ENCODE measurements at places on chromosomes 16 and 17.
A peak's percentile ranks its signal among the peaks of the same experiment; 100 is the strongest.

DNA sequence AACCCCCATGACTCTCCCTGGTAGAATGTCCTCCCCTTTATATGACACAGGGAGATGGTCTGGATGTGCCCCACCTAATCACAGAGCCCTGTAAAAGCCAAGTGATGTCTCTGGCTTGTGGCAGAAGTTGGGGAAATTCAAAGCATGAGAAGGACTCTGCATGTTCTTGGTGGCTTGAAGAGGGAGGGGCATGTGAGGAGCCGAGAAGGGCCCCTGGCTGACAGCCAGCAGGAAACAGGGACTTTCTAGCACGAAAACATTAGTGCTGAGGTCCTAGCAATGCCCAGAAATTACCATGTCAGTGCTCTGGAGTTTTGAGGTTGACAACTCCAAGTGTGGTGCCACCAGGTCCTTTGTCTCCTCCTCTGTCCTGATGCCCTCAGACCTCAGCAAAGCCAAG lies 75.9 kb downstream of the USP22 start:
- DNase-seq, result no peak

GRCh38 chr16:28167730-28168129 lies 44.0 kb downstream of the XPO6 start:
- no peak for DNase-seq

DNA sequence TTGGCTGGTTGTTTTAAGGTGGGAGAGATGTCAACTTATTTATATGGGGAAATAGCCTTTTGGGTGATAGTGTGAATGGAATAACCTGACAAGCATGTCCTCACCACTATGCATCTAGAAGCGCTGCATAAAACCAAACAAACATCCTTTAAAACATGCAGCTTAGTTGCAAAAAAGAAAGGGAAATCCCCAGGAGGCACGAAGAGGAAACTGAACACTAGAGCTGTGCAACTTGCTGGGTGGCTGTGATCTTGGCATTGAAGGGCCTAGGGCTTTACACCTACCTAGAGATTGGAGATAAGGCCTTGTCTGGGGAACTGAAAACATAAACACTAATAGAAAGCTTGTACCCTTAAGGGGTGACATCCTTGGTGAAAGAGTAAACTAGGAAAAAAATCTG lies 7.3 kb downstream of the C16orf54 start:
- DNase-seq, result no peak

DNA sequence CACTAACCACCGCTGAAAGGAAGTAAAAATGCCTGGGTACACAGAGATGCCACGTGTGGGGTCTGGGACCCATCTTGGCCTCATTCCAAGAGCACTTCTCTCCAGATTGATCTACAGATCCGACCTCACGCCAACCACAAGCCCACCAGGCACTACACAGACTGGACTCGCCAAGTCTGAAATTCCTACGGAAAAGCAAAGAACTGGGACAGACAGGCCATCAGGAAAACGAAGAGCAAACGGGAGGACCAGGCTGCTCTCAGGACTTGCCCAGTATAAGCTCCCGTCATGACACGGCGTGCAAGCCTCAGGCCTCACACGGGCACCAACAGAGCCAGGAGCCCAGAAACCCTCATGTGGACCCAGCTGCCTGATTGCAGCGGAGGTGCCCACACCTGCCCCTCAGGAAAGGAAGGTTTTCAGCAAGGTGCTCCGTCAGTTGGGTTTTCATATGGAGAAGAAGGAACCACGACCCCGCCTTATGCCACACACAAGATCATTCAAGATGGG lies 20.1 kb upstream of the C16orf95 start:
- no peak for DNase-seq

DNA sequence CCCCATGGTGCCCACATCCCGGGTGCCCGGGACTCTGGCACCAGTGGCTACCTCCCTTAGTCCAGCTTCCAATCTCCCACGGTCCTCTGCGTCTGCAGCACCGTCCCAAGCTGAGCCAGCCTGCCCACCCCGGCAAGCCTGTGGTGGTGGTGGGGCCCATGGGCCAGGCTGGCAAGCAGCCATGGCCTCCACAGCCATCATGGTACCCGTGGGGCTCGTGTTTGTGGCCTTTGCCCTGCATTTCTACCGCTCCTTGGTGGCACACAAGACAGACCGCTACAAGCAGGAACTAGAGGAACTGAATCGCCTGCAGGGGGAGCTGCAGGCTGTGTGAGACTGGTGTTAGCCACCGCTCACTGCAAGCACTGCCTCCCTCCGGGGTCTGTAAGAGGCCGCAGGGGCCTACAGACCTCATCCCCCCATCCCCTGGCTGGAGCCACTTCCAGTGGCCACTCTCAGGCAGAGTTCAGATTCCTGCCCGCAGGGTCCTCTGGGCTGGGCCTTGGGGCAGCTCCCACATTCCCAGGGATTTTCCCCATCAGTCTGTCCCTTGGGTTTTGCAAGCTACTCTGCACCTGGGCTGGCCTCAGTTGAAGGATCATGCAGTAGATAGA lies 3.9 kb upstream of the SETD1A start:
- DNase-seq, result peak; percentile 90
